NCI-H1105 (cell line): ENCODE measurements at places on chromosomes 1 and 21.

- DNase-seq, result peak; percentile 81
Measured at GRCh38 chr21:43812139-43812821, 22.9 kb downstream of the RRP1 start.

- peak; percentile 53 for DNase-seq
Measured at GRCh38 chr1:975896-976683, 5.8 kb downstream of the PERM1 start.

GRCh38 chr1:183444243-183444642 lies 26.1 kb upstream of the NMNAT2 start:
- DNase-seq, result no peak

GRCh38 chr1:197572169-197572568 lies 203.1 kb downstream of the DENND1B start:
- no peak for DNase-seq

GRCh38 chr1:24762133-24762676 lies 17.0 kb downstream of the CLIC4 start:
- DNase-seq, result no peak

- no peak for DNase-seq
Measured at GRCh38 chr1:61825393-61825792, 83.1 kb downstream of the PATJ start.

DNA sequence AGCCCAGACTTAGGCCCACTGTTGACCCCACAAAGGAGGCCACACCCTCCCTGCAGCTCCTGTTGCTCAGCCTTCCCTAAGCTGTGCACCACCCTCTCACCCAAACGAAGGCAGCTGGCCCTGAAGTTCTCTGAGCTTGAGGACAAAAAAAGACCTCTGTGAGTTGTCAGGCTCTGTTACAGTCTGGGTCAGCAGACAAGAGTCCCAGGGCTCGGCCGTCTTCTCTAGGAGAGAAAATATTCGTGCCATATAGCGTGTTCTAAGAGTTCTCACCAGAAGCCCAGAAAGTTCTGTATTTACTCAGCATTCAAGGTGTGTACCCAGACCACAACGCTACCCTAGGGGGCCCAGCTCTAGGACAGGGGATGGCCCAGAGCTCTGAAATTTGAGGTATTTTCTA lies 25.5 kb upstream of the LYST start:
- DNase-seq, result no peak

DNA sequence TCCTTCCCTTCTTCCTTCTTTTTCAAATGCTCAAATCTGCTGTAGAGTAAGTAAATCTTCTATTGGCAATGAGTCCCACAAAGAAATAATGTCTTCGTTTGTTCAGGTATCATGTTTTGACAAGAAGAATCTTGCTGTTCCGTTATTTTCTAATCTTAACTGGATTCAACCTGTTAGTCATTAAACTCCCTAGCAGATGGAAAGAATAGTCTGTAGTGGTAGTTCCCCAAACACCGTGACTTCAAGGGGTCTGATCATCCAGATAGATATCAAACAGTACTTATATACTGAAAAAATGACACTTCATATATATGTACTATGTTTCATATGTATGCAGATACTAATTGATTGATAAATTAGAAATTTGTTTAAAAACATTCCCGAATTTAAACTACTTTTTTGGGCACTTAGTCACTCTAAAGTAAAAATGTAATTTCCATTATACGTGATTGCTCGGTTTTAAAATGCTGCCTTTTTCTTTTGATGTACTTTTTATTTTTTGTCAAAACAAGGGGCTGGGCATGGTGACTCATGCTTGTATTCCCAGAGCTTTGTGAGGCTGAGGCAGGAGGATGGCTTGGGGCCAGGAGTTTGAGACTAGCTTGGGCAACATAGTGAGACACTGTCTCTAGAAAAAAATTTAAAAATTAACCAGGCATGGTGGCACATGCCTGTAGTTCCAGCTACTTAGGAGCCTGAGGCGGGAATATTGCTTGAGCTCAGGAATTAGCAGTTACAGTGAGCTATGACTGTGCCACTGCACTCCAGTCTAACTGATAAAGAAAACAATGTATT lies 335.7 kb upstream of the SNX7 start:
- DNase-seq, result no peak

GRCh38 chr21:36643374-36644250 lies 55.3 kb upstream of the SIM2 start:
- no peak for DNase-seq

GRCh38 chr1:25727088-25727487 lies 72.9 kb upstream of the SELENON start:
- no peak for DNase-seq

- no peak for DNase-seq
Measured at GRCh38 chr1:117815926-117816325, 113.5 kb downstream of the GDAP2 start.

DNA sequence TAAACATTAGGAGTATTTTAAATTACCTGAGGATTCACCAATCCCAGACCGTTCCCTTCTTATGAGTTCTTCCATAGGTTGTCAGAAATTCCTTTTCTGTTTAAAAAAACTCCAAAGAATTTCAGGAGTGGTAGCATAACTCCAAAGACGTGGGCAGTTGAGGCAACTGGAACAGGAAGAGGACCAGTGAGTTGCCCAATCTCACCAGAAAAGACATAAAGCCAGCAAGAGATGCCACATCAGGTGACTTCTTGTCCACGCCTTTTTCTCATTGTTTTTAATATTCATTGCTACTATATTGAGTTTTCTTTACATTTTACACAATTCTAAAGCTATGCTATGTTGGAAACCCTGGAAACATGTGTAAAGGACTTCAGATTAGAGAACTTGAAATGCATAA lies 88.1 kb upstream of the JAK1 start:
- DNase-seq, result no peak

GRCh38 chr1:60589916-60590315 lies 492.4 kb upstream of the NFIA start:
- DNase-seq, result peak; percentile 31

- DNase-seq, result no peak
Measured at GRCh38 chr1:155396874-155397476, 76.3 kb downstream of the RUSC1 start.

GRCh38 chr1:84110629-84111028 lies 33.4 kb upstream of the PRKACB start:
- DNase-seq, result no peak

DNA sequence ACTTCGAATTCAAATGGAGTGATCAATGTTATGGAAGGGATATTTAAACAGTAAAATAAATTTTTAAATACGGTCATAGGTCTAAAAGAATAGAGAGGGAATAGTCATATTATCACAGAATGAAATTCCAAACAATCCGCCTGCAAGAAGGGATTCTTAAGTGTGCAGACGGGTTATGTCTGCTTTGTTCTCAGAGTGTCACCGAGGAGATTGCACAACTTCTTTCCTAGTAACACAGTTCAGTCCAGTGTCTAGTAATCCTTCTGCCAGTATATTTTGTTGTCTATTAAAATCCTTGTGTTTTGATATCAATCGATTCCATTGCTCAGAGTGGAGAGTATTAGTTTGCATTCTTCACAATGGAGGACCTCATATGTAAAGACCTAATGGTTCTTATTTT lies 48.4 kb downstream of the LRRC53 start:
- DNase-seq, result no peak

DNA sequence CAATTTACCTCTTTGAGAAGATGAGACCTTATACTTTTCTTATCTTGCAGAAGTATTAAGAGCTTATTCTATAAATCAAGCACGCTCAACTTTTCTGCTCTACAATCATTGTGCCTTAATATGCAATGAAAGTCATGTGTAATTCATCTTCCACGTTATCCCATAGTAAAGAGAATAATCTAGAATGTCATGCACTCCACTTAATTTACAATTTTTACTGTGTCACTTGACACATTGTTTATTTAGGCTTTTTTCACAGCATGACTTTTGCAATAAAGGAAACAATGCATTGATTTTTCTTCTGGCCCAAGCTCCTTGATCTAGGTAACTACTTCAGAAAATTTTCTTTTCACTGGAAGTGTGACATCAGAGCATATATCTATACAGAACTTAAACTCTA lies 290.9 kb downstream of the HHIPL2 start:
- DNase-seq, result no peak

GRCh38 chr1:157095091-157095490 lies 4.5 kb downstream of the ETV3L start:
- no peak for DNase-seq

DNA sequence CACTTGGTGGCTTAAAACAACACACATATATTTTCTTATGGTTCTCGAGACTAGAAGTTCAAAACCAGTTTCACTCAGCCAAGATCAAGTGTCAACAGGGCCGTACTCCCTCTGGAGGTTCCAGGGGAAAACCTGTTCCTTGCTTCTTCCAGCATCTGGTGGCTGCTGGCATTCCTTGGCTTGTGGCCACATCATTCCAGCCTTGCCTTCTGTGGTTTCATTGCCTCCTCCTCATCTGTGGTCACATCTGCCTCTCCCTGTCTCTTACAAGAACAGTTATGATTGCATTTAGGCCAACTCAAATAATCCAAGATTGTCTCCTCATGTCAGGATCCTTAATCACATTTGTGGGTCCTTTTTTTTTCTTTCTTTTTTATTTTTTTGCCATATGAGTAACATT lies 240.7 kb upstream of the HOOK1 start:
- no peak for DNase-seq

DNA sequence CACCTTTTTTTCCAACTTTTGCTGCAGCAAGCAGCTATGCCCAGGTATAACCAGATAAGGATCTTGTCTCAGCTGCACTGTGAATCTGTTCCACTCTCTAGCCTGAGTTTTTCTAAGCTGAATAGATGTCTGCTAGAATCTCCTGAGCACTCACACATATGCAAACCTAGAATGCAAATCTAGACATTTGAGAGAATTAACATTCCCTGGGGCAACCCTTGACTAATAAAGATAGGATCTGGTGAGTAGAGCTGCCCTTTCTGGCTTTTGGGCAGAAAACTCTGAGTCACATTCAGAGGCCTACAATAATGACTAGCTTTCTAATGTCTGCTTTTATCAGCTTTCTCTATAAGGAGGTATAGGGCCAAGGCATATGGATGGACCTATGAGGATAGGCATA lies 61.4 kb upstream of the BARHL2 start:
- DNase-seq, result no peak
